Stimulated activated CD4-positive, alpha-beta T cell treated with anti-CD3 and anti-CD28 coated beads, Interleukin-15, amount 100 ng/mL, for 24 hours (primary cell): ENCODE measurements at places on chromosomes 6 and 20.

- DNase-seq = peak; percentile 71
Measured at GRCh38 chr20:59006864-59007664, at the start of gene CTSZ. CTSZ (minus strand) TSS chr20:59007254; CDS start chr20:59007128, 126 bp downstream.

- DNase-seq = no peak
Measured at GRCh38 chr6:89372506-89372901, 20.0 kb upstream of the UBE2J1 start.

DNA sequence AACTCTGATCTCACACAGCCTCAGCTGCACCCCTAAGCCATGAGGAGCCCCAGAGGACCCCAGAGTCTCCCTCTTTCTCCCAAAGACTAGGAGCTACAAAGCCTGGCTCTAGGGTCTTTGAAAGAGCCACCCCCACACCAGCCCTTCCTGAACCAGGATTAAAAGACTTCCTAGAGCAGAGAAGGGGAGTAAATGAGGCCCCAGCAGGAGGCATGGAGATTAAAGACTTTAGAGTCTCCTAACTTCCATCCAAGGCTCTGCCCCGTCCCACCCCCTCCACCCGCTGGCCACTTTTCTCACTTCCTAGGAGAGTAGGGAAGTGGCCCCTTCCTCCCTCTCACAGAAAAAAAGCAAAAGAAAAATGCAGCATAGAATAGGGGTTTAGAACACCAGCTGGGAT is 1.7 kb downstream of the PREX1 start:
- no peak for DNase-seq

- no peak for DNase-seq
Measured at GRCh38 chr20:44678990-44679611, 27.6 kb upstream of the ADA start.

- no peak for DNase-seq
Measured at GRCh38 chr20:38115896-38116295, 49.2 kb downstream of the TGM2 start.

- no peak for DNase-seq
Measured at GRCh38 chr20:63767456-63767855, 27.9 kb downstream of the SLC2A4RG start.

- no peak for DNase-seq
Measured at GRCh38 chr6:132568611-132569010, 1.5 kb upstream of the TAAR6 start.
